ENCODE measurements at places on chromosomes 7 and 10.

GRCh38 chr7:138727336-138728099, 26.4 kb upstream of the SVOPL start:
- no peak for DNase-seq

- no peak for DNase-seq
Observed at GRCh38 chr10:12018438-12019282, 23.9 kb downstream of the UPF2 start.

DNA sequence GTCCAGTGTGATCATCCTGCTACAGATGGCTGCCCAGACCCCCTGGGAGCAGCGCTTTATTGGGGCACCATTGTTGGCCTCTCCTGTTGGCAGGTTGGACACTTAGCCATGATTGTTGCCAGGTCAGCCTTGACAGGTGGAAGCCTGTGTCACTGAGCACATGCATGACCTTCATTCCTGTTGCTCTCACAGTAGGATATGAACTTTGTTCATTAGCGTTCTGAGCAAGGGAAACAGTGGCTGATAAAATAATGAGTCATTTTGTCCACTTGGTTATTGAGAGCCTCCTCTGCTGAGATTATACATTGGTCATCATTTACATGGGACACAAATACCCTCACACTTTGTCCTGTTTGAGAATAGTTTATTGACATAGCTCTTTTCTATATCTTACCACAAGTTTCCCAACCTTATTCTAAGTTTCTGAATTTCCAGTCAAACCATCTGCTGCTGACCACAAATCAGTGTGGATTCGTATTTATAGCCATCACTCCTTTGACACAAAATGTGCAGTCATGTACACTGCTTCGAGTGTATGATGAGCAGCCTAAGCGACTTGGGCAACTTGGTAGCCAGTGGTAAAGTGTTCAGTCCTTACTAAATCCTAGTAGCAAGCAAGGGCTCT, 102.6 kb downstream of the TPST1 start:
- peak; percentile 67 for DNase-seq

DNA sequence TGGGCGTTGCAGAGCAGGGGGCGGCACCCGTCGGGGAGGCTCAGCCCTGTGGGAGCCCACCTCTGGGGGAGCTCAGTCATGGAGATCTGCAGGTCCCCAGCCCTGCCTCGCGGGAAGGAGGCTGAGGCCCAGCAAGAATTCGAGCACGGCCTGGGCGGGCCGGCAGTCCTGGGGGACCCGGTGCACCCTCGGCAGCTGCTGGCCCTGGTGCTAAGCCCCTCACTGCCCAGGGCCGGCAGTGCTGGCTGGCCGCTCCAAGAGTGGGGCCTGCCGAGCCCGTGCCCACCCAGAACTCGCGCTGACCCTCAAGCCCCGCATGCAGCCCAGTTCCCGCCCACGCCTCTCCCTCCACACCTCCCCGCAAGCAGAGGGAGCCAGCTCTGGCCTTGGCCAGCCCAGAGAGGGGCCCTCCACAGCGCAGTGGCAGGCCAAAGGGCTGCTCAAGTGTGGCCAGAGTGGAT, 76.2 kb downstream of the TMEM26 start:
- DNase-seq, result no peak

GRCh38 chr7:124310934-124311390, 278.1 kb upstream of the TMEM229A start:
- DNase-seq, result no peak

- DNase-seq, result no peak
Observed at GRCh38 chr7:29369909-29370488, 175.4 kb downstream of the CHN2 start.

DNA sequence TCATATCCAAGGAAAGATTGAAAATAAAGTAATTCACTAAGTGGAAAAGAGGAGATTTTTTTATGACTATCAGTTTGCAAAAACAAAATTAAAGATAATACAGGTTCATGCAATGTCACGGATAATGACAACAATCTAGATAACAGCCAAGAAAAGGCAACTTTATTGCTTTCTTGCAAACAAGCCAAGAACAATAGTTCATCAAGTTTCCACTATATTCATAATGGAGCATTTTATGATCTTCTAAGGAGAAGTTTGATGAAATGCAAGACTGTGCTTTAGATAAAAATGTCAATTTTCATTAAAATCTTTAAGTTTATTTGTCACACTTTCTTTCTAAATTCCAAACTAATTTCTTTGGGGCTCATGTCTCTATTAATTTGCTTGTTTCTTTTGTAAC, 53.9 kb upstream of the NRP1 start:
- DNase-seq, result no peak
